ENCODE measurements at places on chromosomes 12 and 14.

- no peak for DNase-seq
Observed at GRCh38 chr12:131082290-131083194, 128.8 kb downstream of the ADGRD1 start.

- DNase-seq = no peak
Observed at GRCh38 chr12:92529944-92530343, 172.8 kb upstream of the PLEKHG7 start.

- peak; percentile 41 for DNase-seq
Observed at GRCh38 chr12:19273482-19274330, 144.2 kb downstream of the PLEKHA5 start.

GRCh38 chr12:7961395-7962178, 25.6 kb upstream of the SLC2A3 start:
- DNase-seq = no peak

GRCh38 chr12:14989790-14990189, 16.9 kb downstream of the PDE6H start:
- no peak for DNase-seq

- DNase-seq = no peak
Observed at GRCh38 chr12:85461127-85461526, 181.1 kb downstream of the ALX1 start.

DNA sequence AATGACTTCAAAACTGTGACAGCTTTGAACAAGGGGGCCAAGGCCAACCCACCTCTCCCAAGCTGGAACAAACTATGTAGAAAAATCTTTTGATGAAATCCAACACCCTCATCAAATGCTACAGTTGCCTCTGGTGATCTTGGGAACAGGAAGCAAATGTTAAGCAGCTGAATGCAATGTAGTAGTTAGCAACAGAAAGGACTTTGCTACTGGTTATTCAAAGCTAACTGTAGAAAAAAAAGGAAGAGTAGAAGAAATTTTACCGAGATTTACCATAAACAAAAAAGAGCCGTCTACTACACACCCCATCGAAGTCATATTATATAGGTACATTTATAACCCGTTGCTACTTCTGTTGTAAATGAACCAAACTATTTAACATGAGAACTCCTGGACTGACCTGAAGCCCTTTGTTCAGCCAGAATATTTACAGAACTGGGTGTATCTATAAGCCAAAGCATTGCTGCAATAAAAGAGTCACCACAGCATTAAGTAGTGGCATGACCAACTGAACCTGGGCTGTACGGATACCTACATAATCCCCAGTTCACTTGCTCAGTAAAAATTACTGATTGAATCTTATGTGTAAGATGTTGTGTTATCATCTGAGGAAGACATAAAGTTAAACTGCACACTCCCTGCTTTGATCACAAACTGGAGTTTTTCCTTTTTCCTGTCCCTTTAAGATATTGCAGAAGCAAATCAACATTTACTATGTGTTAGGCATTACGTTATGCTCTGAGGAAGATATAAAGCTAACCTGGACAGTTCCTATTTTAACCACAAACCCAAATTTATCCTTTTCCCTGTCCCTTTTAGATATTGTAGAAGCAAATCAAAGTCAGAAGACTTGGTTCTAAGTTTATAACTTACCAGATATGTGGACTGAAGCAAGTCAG, 25.1 kb downstream of the SYNJ2BP start:
- no peak for DNase-seq

GRCh38 chr12:14238221-14238792, 127.2 kb upstream of the ATF7IP start:
- DNase-seq = no peak

- DNase-seq = no peak
Observed at GRCh38 chr12:45575823-45576475, 153.6 kb upstream of the ARID2 start.

DNA sequence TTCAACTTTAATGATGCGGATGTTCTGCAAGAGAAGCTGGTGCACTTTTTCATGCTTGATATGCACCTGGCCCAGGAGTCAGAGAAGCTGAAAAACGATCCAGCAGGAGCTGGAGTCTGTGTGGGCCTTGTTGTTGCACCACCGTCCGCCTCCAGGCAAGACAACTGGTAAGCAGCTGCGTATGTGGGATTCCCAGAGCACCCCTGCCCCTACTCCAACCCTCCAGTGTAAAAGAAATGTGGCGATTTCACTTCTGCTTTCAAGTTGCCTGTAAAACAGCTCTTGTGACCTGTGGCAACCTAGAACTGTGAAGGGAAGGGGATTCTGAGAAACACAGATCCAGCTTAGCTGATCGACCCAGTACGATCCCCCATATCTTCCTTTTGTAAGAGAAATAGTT, 154.1 kb upstream of the PELI2 start:
- DNase-seq = no peak

GRCh38 chr14:31926123-31926522, 151.0 kb upstream of the ARHGAP5 start:
- DNase-seq = no peak
